ENCODE measurements at places on chromosomes 6 and 20. TPM values are rescaled to one million over a fixed set of nuclear protein-coding genes. Genes with fewer than 3 reads are reported as not detected.

The PBX2 gene
- polyA plus RNA-seq: 123 TPM

The DYNLT2 gene
- 2.3 TPM for polyA plus RNA-seq

The VWA7 gene
- polyA plus RNA-seq: 2.3 TPM

The WFDC10B gene
- polyA plus RNA-seq: not detected

Data from muscle of back (tissue), 13 donors.